Substantia nigra (tissue), 51 donors: ENCODE measurements at places on chromosomes 4 and X.

- DNase-seq = no peak
These were observed 8.2 kb upstream of the RUFY3 start for GRCh38 chr4:70713453-70714078.

- no peak for DNase-seq
These were observed 101.4 kb downstream of the FIP1L1 start for GRCh38 chr4:53478671-53479456.

DNA sequence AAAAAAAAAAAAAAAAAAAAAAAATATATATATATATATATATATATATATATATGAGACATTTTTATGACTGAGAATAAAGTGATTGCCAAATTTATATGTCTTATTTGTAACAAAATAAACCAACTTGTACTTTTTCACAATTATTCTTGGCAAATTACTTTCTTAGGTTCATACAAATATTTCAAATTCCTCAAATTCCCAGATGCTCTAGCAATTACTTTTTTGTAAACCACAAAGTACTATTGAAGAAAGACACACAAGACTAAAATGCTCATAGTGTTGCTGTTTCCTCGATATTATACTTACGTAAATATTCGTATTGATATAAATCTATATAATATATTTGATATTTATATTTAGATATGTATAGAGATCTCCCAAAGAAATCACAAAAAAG is 390.0 kb downstream of the FAT4 start:
- DNase-seq = no peak

DNA sequence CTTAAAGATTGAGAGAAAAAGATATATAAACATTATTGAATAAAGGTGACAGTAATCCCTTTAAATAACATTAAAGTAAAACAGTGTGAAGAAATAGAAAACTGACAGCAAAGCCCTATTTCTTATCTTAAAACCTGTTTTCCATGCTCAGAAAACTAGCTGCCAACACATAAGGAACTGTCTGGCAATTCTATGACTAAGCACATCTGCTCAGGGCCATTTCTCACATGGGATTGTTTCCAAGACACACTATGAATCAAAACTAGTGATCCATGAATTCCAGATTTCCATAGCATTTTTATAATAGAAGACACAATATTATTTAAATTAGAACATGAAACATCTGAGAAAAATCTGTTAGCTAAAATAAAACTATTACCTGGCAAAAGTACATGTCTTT is 113.4 kb downstream of the SCLT1 start:
- DNase-seq = no peak

DNA sequence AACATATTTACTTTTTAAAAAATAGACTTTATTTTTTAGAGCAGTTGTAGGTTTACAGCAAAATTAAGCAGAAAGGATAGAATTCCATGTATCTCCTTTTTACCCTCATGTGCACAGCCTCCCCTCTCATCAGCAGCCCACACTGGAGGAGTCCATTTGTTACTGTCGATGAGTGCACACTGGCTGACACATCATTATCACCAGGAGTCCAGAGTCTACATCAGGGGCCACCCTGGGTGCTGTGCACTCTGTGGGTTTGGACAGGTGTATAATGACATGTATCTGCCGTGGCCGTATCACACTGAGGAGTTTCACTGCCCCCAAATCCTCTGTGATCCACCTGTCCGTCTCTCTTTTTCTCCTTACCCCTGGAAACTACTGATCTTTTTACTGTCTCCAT is 26.3 kb downstream of the TBC1D14 start:
- DNase-seq = no peak

GRCh38 chr4:69038582-69038981 is 57.7 kb upstream of the UGT2B7 start:
- DNase-seq = no peak

DNA sequence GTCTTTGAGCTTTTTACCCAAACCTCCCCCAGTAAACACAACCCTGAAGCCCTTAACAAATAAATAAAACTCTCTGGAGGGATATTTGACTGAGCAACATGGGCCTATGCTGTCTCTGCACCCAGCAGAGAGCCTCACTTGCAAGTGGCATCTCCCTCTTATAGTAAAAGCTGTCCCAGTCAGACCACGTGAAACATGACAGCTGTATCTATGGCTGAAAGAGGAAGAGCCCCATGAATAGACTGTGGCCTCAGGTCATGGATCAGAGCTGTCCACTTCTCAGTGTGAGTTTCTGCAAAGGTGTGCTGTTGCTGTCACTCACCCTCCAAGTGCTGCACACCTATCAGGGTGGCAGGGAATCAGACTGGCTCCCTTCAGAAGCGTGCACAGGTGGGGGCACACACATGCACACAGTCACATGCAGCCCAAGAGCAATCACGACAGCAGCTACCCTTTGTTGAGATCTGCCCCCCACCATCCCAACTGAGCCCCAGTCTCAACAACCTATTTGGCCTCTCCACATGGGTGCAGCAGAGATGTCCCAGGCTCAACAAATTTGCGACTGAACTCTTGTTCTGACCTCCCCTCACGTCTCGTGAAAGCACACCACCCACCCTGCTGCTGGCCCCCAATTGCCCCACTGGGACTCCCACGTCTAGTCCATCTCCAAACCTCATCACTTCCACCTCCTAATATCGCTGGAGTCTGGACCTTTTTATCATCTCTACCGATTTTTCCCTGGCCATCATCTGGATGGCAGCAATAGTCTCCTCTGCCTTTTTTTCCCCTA is 45.6 kb downstream of the NAT8L start:
- DNase-seq = no peak

GRCh38 chr4:99447079-99447478 is 11.9 kb upstream of the ADH7 start:
- no peak for DNase-seq

DNA sequence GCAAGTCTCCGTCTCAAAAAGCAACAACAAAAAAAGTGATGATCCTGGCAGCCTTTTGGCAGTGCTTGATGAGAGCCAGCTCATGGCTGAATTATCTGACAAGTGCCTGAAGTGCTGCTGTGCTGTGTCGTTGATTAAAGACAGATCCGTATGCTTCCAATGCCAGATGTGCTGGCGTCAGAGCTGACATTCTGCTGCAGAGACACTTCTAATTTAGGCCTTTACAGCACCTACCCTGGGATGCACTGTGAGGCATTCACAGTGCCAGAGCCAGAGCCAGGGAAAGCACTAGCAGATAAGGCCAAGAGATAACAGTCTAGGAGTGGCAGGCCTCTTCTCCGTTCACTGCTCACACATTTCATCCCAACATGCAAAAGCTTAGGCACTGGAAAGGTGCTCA is 995.5 kb downstream of the RAB28 start:
- DNase-seq = no peak

GRCh38 chrX:55709735-55710134 is 7.8 kb upstream of the RRAGB start:
- DNase-seq = no peak

GRCh38 chrX:129769467-129770154 is 10.1 kb upstream of the SASH3 start:
- DNase-seq = no peak
